Parietal lobe (tissue), 2 donors: ENCODE measurements at places on chromosomes 2 and 18. TPM values are rescaled to one million over a fixed set of nuclear protein-coding genes. Genes with fewer than 3 reads are reported as not detected.

The PTPN4 gene
- 181 TPM for total RNA-seq

The KCNJ3 gene
- 15.7 TPM for total RNA-seq

The C1QL2 gene
- total RNA-seq, result 1.6 TPM

The PPP1R1C gene
- total RNA-seq, result 0.94 TPM

The PLEKHH2 gene
- 12.5 TPM for total RNA-seq

The WDR7 gene
- 138 TPM for total RNA-seq

The TMEM200C gene
- total RNA-seq, result 12.8 TPM

The BMP10 gene
- total RNA-seq, result not detected

The GULP1 gene
- 54.1 TPM for total RNA-seq

The OTOS gene
- not detected for total RNA-seq

The PMAIP1 gene
- total RNA-seq, result 0.94 TPM

The PIEZO2 gene
- total RNA-seq, result 2.8 TPM

The RHOB gene
- total RNA-seq, result 186 TPM

The ANKRD44 gene
- 226 TPM for total RNA-seq

The DLGAP1 gene
- 277 TPM for total RNA-seq

The NEB gene
- 2.5 TPM for total RNA-seq

The ANKRD30BL gene
- total RNA-seq, result 47.0 TPM

The CASP8 gene
- total RNA-seq, result 0.63 TPM

The TMEM169 gene
- total RNA-seq, result 19.1 TPM

The TNS1 gene
- total RNA-seq, result 10.3 TPM

The BUB1 gene
- 16.6 TPM for total RNA-seq

The B3GNT2 gene
- 40.1 TPM for total RNA-seq

The IL37 gene
- total RNA-seq, result not detected

The TACR1 gene
- 0.94 TPM for total RNA-seq

The MARCHF4 gene
- 18.5 TPM for total RNA-seq

The NEU4 gene
- total RNA-seq, result 0.63 TPM

The NTSR2 gene
- not detected for total RNA-seq

The TBR1 gene
- 132 TPM for total RNA-seq

The WDFY1 gene
- total RNA-seq, result 53.2 TPM
